CD4-positive, alpha-beta T cell treated with Interleukin-4 for 4 hours (primary cell): ENCODE measurements at places on chromosomes 2 and 18.

- DNase-seq, result no peak
Observed at GRCh38 chr18:48986851-48987761, 36.3 kb upstream of the SMAD7 start.

DNA sequence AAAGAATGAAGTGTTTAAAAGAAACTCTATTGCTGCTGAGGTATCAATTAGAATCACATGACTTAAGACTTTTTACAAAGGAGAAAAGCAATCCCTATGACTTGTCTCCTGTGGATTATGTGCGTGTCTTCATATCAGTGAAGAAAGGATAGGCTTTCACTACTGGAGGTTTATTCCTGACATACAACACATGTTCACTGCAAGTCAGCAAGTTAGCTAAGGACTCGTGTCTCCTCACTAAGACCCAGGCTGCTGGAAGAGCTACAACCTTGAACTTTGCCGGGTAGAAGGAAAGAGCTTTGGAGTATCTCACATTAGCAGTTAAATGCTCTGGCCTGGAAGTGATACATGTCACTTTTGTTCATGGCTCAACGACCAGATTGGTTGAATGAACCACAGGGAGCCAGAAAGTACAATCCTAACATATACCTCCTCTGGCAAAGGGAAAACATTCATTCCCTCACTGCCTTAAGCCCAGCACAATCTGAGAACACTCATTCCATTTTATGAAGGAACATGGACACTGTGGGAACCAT is 215.3 kb downstream of the RNF152 start:
- DNase-seq, result no peak

GRCh38 chr2:179772346-179772745 is 89.1 kb downstream of the ZNF385B start:
- no peak for DNase-seq

DNA sequence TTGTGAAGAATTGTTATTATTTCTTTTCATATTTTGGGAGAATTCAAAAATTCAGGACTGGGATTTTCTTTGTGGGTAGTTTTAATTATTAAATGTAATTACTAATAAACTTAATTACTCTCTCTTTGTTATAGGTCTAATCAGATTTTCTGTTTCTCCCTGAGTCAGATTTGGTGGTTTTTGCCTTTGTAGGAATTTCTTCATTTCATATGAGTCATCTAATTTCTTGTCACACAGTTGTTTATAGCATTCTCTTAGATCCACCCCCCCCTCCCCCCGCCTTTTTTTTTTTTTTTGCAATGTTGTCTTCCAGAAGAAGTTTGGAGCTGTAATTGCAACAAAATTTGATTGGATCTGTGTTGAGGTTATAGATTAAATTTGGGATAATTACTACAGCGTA is 26.0 kb upstream of the GALR1 start:
- no peak for DNase-seq

DNA sequence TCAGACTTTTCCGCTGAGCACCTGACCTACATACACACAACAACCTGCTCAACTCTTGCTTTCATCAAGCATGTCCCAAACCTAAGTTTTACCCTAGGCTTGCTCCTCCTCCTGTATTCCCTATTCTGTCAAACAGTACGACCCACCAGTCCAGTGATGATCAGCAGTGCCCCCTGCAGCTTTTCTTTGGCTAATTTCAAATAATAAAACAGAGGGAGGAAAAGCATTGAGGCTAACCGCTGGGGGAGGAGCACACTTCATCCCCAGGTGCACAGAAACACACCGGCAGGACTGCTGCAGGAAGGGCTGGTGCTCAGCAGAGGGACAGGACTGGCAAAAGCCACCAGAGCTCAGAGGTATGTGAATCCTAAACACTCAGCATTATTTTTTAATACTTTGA is 21.2 kb downstream of the E2F6 start:
- no peak for DNase-seq

- no peak for DNase-seq
Observed at GRCh38 chr2:74983631-74984392, 25.4 kb downstream of the POLE4 start.

DNA sequence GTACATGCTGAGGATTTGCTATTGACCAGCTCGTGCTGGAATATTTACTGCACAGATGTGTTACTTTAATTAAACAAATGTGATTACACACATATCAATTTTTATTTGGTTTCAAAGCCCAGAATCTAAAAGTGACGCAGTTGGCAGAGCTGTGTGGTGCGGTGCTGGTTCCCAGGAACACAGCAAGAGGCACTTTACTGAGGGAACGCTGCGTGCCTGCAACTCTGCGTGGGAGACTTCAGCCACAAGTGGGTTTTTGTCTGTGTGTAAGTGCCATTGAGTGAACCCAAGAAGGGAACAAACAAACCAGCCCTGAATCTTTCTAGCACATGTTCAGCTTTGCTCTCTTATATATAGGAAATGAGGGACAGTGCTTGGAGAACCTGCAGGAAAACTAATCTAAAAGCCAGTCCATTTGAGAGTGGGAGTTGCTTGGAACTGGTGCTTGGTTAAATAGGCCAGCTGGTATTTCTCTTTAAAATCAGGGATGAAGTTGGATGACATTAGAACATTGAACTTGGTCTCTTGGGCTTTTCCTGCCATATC is 196.6 kb upstream of the CELF4 start:
- DNase-seq, result no peak
